Spinal cord (tissue), 10 donors: ENCODE measurements at places on chromosomes 7 and 10. TPM values are rescaled to one million over a fixed set of nuclear protein-coding genes. Genes with fewer than 3 reads are reported as not detected.

The SEC61A2 gene
- 72.4 TPM for polyA plus RNA-seq

The EGFR gene
- 28.7 TPM for polyA plus RNA-seq

The ZNF736 gene
- polyA plus RNA-seq = 14.1 TPM

GRCh38 chr10:57699944-57700343 is 567.8 kb downstream of the IPMK start:
- DNase-seq = no peak

DNA sequence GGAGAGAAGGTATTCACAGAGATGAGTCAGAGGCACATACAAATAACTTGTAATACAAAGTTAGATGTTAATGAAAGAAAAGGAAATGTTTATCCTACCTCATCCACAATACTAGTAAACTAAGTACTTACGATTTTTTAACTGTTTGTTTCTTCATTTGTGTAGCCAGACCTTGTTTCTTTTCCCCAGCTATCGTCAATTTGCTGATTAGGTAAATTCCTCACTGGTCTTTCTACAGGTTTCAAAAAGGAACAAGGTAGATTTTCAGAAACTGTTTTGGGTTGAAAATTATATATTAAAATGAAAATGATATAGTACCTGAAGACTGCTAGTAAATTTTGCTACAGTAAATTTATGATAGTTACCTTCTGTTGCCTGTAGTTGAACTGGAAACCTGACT is 56.6 kb downstream of the PON1 start:
- no peak for DNase-seq

GRCh38 chr7:22665923-22666322 is 61.1 kb upstream of the IL6 start:
- no peak for DNase-seq
